Fibroblast of skin of right biceps (primary cell): ENCODE measurements at places on chromosomes 16 and 17.
A peak's percentile ranks its signal among the peaks of the same experiment; 100 is the strongest.

GRCh38 chr17:42354956-42355843, 33.0 kb downstream of the STAT3 start:
- peak; percentile 63 for DNase-seq

GRCh38 chr16:180101-180675, at the start of gene HBQ1:
Gene HBQ1 (plus strand): TSS chr16:180459. CDS start chr16:180487, 28 bp downstream.
- peak; percentile 38 for DNase-seq

DNA sequence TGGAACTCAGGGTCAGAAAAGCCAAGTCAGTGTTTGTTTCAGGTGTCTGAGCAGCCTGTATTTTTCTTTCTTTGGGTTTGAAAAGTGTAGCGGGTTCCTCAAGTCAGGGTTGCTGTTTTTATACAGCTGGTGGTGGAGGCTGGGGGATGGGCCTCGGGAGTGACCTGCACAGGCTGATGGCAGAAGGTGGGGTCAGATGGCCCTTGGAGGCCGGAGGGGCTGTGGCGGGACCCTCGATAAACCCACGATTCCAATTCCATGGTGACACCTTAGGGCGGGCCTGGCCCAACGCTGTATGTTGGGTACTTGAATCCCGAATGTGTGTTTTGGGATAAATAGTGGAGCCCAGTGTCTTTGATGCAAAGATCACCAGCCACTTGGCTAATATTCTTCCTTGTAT, 28.7 kb downstream of the COX4I1 start:
- DNase-seq, result no peak

DNA sequence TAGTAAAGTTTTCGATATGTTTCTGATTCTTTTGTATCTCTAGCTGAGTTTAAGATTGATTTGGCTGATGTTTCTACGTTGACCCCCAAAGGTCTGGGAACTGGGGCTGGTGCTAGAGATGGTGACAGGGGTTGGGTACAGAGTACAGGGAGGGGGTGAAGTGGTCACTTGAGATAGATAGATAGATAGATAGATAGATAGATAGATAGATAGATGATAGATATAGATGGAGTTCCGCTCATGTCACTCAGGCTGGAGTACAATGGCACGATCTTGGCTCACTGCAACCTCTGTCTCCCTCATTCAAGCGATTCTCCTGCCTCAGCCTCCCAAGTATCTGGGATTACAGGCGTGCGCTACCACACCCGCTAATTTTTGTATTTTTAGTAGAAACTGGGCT, 1.8 kb upstream of the FBRS start:
- no peak for DNase-seq

- no peak for DNase-seq
Measured at GRCh38 chr16:24755201-24755874, 25.9 kb downstream of the TNRC6A start.

DNA sequence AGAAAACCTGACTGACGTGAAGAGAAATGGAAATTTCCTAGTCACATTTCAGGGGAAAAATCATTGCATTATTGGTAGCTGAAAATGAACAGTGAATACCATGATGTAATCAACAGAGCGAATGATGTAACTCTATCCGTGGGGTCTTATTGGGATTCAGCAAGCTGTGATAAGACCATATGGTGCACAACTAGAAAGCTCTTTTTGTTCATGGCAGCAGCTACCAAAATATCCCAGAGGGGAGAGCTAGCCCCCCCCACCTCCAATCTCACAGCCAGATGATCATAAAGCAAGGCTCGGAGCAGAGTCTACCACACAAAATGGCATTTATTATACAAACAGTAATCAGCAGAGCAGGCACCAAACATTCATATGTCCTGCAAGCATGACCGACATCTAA, 22.2 kb upstream of the DNAH17 start:
- DNase-seq, result peak; percentile 44

DNA sequence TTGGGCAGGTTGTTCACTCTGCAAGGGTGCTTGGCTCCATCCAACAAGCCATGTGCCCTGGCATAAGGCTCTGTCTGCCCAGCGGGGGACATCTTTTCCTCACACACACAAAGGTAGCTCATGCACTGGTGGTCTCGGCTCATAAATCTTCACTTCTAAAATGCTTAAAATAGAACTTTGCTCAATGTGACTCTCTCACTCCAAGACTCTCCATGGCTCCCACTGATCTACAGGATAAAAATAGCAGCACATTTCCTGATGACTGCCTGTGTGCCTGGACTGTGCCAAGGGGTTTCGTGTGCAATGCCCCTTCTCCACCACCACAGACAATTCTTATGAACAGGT, 15.1 kb upstream of the CIBAR2 start:
- DNase-seq, result no peak

DNA sequence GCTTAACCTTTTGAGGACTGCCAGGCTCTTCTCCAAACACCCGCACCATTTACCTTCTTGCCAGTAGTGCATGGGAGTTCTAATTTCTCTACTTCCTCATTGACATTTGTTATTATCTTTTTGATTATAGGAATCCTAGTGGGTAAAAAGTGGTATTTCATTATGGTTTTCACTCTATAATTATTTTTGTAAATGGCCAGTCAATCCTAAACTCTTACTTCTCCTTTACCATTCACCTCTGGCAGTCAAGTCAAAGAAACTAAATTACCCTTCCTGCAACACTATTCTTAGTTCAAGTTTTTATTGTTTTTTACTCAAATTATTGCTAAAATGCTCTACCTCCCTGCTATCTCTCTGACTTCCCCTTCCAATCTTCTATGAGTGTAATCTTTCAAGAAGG, 29.8 kb upstream of the ANKFY1 start:
- no peak for DNase-seq

DNA sequence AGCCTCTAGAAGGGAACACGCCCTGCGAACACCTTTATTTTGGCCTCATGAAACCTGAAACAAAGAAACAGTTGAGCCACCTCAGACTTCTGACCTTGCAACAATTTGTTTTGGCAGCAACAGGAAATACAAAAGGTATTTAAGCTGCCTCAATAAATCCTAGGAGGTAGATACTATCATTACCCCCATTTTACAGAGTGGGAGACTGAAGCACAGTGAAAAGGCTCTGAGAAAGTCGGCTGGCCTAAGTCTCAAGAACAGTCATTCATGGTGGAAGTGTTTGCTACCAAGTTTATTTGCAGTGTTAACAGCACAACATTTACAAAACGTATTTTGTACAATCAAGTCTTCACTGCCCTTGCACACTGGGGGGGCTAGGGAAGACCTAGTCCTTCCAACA, 19.0 kb downstream of the RND2 start:
- no peak for DNase-seq

- peak; percentile 81 for DNase-seq
Measured at GRCh38 chr17:53627511-53627910, 195.2 kb upstream of the KIF2B start.

DNA sequence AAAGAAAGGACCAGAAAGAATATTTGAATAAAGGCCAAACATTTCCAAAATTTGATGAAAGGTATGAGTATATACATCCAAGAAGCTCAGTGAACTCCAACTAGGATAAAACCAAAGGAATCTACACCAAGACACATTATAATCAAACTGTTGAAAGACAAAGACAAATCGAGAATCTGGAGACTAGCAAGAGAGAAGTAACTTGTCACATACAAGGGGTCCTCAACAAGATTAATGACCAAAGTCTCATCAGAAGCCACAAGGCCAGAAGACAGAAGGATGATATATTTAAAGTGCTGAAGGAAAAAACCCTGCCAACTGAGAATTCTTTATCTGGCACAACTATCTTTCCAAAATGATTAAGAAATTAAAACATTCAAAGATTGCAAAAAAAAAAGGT, 9.3 kb upstream of the IL21R start:
- peak; percentile 51 for DNase-seq

DNA sequence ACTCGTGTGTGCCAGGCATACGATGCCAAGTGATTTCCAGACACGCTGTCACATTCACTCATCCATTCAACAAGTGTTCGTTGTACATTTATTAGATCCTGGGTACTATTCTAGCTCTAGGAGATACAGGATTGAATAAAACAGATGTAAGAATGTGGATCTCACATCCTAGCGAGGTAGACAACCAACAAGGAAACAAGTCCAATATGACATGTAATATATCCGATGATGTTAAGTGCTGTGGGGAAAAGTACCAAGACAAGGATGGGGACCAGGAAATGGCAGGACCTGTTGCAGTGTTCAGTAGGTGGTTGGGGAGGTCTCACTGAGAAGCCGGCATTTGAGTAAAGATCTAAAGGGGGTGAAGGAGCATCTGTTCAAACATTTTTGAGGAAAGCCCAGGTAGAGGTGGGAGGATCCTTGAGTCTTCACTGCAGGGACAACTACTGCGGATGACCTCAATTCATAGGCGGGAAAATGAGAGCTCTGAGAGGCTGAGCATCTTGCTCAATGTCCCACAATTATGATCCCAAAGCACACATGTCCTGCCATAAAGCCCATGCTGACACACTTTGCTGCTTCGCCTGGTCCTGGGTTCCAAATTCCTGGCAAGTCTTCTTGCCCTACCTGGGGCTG, 129.4 kb downstream of the ASIC2 start:
- no peak for DNase-seq

DNA sequence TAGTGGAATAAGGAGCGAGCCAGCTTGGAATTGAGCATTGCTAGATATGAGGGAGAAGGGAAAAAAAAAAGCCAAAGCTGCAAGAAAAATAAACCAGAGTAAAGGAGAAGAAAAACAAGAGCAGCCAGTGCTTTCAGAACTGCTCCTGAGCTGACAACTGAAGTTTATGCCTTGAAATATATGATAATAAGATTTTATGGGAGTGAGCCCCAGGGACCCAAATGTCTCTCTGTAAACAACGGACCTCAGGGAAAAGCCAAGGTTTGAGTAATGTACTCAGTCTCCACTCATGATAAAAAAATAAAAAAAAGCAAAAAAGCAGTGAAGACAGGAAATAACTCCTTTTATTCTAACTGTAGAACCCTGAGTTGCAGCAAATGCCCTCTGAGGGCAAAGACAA, 132.6 kb downstream of the SNX11 start:
- no peak for DNase-seq

- DNase-seq, result peak; percentile 10
Measured at GRCh38 chr16:69691980-69692911, 34.1 kb downstream of the NQO1 start.

DNA sequence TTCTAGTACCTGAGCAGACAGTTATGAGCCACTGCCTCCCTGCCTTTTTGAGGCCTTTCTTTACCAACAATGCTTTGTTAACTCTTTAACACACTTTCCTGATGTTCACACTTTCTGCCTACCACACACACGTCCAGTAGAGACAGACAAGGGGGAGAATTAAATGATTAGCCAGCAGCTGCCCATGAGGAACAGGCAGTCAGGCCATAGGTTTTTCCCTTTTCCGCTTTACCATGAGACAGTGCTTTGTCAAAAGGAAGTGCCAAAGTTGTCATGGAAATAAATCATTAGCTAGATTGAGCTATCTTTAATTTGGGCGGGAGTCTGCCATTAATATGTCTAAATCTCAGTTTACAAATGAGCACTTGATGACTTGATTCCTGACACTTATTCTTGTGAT, 102.1 kb downstream of the PITPNC1 start:
- DNase-seq, result no peak

DNA sequence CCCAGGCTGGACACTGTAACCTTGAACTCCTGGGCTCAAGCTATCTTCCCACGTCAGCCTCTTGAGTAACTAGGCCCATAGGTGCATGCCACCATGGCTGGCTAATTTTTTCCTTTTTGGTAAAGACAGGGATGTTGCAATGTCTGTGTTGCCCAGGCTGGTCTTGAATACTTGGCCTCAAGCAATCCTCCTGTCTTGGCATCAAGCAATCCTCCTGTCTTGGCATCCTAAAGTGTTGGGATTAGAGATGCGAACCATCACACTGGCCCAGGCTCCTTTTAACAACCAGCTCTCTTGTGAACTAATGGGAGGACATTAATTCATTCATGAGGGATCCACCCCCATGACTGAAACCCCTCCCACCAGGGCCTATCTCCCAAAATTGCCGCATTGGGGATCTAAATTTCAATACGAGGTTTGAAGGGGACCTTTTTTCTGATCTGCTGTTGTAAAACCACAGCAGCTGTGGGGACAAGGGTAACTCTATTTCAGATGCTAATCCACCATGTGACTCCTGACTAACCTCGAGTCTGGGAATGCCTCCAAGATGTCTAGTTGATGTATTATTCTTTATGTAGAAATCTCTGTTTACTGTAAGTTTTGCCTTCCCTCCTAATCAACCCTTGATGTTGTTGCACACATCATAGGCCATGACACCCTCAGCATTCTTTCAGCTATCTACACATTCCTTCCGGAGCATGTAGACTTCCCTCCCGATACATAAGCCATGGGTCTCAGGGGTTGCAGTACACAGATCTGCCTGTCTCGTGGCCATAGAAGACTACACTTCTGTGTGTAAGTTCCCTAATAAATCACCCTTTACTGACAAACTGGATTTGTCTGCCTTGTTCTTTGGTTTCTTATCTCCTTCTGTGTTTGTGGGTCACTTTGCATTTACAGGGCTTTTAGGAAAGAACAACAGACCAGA, 37.6 kb downstream of the RNF112 start:
- DNase-seq, result peak; percentile 98

GRCh38 chr17:54907376-54907775, 6.7 kb downstream of the TOM1L1 start:
- DNase-seq, result no peak
